ENCODE measurements at places on chromosomes 2 and 18.

GRCh38 chr18:46224181-46224775 lies 120.1 kb downstream of the HAUS1 start:
- peak; percentile 58 for DNase-seq

DNA sequence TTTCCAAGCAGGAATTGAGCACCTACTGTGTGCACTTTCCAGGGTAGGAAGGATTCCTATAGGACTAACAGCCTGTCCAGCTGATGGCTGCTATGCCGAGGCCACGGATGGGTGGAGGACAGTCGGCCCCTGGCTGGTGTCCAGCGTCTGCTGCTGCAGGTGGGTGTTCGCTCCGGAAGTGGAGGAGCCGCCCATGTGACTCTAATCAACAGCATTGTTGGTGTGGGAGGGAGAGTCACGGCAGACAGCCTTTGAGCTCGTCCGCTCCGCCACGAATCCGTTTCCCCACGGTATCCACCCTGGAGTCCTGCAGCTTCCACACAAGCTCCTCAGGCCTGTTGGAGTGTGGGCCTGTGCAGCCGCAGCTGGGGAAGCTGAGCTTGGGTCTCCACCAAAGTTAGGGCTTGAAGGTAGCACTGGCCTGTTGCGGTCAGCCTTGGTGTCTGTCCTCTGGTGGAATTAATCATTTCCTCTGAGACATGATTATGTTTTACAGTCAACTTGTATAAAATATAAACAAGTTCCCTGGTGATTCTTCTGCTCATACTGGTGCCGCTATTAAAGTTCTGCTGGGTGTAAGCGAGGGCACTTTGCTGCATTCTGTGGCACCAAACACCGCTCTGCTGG lies 185.9 kb upstream of the TPO start:
- DNase-seq, result peak; percentile 17

DNA sequence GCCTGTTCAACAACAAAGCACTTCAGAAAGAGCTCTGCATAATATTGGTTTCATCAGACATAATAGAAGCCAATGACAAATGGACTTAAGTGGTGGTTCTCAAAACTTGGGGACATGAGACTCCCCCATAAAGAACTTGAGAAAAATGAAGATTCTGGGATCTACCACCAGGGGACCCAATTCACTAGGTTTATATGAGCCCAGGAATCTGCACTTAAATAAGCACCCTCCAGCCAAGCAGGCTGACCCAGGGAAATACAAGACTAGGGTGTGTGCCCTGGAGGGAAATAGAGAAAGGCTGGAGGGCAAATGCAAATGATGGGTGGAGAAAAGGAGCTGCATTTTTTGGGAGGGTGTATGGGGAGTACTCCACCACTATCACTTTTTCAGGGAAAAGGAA lies 52.5 kb downstream of the SATB2 start:
- DNase-seq, result peak; percentile 35

DNA sequence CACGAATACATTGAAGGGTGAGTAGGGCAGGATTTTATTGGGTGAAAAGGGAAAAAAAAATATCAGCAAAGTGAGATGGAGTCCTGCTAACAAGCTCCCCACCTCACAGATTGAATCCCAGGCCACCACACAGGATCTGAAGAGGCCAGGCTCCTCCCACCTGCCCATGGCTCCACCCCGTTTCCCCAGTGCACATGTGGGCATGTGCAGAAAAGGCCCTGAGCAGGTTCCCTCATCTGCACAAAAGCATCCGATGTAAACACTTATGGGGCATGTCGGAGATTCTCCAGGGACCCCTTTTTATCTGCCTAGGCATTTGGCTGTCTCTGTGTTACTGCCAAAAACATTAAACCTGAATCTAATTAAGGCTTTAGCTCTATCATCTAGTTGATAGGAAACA lies 35.2 kb downstream of the SKA1 start:
- DNase-seq, result no peak
